ENCODE measurements at places on chromosomes 1 and 21.
A peak's percentile ranks its signal among the peaks of the same experiment; 100 is the strongest.

GRCh38 chr1:58975888-58976287, 192.0 kb upstream of the JUN start:
- no peaks in the 10 kb centered on the region for H3K27me3 ChIP-seq
- H3K4me3 ChIP-seq = no peak overlapping the region
- no peak for DNase-seq
- no peaks in the 10 kb centered on the region for H3K36me3 ChIP-seq
- no peak overlapping the region for H3K27ac ChIP-seq
- H3K4me1 ChIP-seq = no peaks in the 10 kb centered on the region

- H3K4me3 ChIP-seq = no peak overlapping the region
- no peaks in the 10 kb centered on the region for H3K27me3 ChIP-seq
- H3K27ac ChIP-seq = no peak overlapping the region
- DNase-seq = no peak
- peaks cover 9% of the 10 kb centered on the region for H3K36me3 ChIP-seq
Observed at GRCh38 chr1:28194326-28195035, 18.0 kb upstream of the PTAFR start.

GRCh38 chr1:14520514-14521163, 77.8 kb upstream of the KAZN start:
- no peaks in the 10 kb centered on the region for H3K4me1 ChIP-seq
- H3K27ac ChIP-seq = no peak overlapping the region
- DNase-seq = no peak
- no peak overlapping the region for H3K4me3 ChIP-seq

DNA sequence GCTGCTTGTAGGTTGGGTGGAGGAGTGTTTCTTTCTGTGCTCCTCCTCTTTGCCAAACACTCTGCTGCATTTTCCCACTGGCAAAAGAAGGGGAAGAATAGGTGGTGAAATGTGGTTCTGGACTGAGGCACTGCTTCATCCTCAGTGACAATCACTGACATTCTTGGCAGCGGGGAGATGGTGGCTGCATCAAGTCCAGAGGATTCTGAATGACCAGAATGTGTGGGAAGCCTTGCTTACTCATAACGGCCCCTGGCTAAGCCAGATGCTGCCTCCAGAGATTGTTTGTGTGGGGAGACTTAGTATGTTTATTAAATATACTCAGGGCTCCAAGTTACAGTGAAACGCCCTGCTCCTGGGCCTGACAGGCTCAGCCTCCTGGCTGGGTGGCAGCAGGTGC, 160.3 kb downstream of the CACNA1E start:
- H3K27me3 ChIP-seq = peaks cover 47% of the 10 kb centered on the region
- H3K4me1 ChIP-seq = peaks cover 5% of the 10 kb centered on the region
- no peak overlapping the region for H3K4me3 ChIP-seq
- no peak for DNase-seq
- no peak overlapping the region for H3K27ac ChIP-seq

DNA sequence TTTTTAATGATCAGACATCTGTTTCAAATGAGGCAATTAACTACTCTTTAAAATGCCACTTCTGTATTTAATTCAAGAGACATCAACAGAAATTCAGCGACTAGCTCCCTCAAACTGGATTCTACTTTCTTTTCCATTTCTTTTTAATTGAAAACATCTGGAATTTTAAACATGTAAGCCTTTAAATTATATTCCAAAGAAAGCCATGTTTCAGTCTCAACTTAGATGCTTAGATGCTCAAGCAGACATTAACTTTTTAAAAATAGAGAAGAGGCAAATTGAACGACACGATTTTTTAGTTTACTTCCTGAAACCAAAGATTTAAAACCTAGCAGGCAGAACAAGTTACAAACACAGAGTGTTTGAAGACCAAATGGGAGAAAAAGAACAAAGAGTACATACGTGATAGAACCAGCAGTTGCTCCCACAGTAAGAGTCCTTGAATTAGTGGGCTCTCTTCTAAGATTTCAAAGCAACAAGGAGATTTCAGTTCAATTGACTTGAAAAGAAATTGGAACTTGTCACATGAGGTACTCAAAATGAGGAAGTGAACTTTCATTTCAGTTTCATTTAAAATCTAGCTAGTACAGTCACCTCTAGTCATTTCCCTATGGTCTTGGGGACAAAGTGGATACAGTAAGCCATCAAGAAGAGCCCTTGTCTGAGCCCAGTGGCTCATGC, at the start of gene CTSS:
Gene CTSS, minus strand, starts transcription at position 483 of the 681 bp plus-strand sequence. CDS start 1,015 bp downstream, outside the sequence.
- H3K4me1 ChIP-seq = no peaks in the 10 kb centered on the region
- H3K4me3 ChIP-seq = no peak within 1 kb of the TSS
- H3K27me3 ChIP-seq = no peaks in the 10 kb centered on the region
- H3K27ac ChIP-seq = no peak within 1 kb of the TSS
- H3K36me3 ChIP-seq = no peaks in the 10 kb centered on the region

- H3K4me3 ChIP-seq = no peak overlapping the region
- H3K36me3 ChIP-seq = no peaks in the 10 kb centered on the region
- no peaks in the 10 kb centered on the region for H3K27me3 ChIP-seq
- H3K27ac ChIP-seq = no peak overlapping the region
- peak; percentile 19 for DNase-seq
- H3K4me1 ChIP-seq = no peaks in the 10 kb centered on the region
Observed at GRCh38 chr1:55702064-55702463, 486.9 kb upstream of the USP24 start.

DNA sequence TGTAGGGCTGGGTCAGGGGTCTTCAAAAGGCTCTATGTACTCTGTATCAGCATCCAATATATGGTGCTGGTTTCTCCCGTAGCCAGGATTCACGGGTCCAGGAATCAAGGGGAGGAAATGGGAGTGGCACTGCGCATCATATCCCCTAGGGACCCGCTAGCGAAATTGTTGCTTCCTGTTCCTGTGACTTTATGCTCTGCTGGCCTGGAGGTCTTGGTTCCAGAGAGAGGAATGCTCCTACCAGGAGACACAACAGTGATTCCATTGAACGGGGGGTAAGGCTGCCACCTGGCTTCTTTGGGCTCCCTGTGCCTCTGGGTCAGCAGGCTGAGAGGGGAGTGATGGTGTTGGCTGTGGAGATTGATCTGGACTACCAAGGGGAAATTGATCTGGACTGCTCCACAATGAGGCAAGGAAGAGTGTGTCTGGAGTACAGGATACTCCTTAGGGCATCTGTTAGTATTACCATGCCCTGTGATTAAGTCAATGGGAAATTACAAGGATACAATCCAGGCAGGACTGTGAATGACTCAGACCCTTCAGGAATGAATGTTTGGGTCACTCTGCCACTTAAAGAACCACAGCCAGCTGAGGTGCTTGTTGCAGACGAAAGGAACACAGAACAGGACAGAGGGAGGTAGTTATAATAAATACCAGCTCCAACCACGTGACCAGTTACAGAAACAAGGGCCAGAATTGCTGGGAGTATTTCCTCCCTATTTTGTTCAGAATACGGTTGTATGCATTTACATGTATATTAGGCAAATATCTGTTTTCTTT, 10.2 kb downstream of the SPSB1 start:
- H3K4me3 ChIP-seq = no peak overlapping the region
- peaks cover 60% of the 10 kb centered on the region for H3K4me1 ChIP-seq
- no peaks in the 10 kb centered on the region for H3K36me3 ChIP-seq
- peak; percentile 75 for DNase-seq

GRCh38 chr1:113657126-113657525, 102.2 kb downstream of the PHTF1 start:
- no peaks in the 10 kb centered on the region for H3K36me3 ChIP-seq
- no peaks in the 10 kb centered on the region for H3K27me3 ChIP-seq
- no peak for DNase-seq
- no peak overlapping the region for H3K4me3 ChIP-seq

- H3K4me1 ChIP-seq = no peaks in the 10 kb centered on the region
- H3K27ac ChIP-seq = no peak overlapping the region
- no peak for DNase-seq
- H3K36me3 ChIP-seq = no peaks in the 10 kb centered on the region
- peaks cover 17% of the 10 kb centered on the region for H3K27me3 ChIP-seq
- no peak overlapping the region for H3K4me3 ChIP-seq
Observed at GRCh38 chr1:230621324-230622030, 20.8 kb upstream of the COG2 start.

DNA sequence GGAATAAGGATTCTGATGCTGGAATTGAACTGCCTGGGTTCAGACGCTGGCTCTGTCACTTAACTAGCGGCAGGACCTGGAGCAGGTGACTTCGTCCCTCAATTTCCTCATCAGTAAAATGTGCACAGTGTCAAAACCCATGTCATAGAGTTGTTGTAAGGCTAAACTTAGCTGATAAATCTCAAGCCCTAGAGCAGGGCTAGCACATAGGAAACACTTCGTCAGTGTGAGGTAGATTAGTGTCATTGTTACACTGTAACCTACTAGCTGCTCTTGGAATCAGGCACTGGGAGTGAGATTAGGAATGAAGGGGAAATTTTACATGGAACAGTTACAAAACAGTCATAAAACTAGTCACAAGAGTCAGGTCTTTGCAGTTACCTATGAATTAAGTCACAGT, 56.1 kb upstream of the ANGPTL1 start:
- DNase-seq = no peak
- H3K4me3 ChIP-seq = no peak overlapping the region
- no peak overlapping the region for H3K27ac ChIP-seq

DNA sequence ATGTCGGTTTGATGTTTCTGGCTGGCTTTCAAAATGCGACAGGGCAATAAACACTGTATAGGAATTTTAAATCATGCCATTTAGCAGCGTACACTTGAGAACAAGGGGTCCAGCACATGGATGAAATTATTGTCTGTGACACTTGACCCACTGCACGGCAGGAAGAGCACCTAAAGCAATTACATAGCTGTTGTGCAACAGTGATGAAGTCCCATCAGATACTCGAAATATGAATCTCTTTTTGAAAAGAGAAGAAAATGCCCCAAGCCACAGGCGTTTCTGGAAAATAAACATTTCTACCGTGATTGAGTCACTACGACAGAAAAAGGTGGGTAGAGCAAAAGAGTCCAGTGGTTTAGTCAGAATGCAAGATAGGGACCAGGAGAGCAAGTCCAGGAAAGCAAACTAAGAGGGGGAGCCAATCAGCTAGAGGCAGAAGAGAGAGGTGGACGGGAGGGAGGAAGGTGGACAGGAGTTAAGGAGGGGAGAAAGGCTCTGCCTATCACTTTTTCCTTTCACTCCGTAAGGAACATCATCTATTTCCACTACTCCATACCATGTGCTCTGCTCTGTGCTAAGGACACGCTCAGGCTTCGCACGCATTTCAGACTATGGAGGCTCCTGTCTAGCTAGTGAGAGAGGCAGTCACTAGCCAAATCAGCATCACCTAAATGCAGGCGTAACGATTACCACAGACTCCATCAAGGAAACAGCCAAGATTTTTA, 6.4 kb downstream of the DSCAM start:
- H3K4me3 ChIP-seq = no peak overlapping the region
- H3K27me3 ChIP-seq = no peaks in the 10 kb centered on the region
- no peaks in the 10 kb centered on the region for H3K36me3 ChIP-seq
- H3K27ac ChIP-seq = no peak overlapping the region
- H3K4me1 ChIP-seq = no peaks in the 10 kb centered on the region
- no peak for DNase-seq

DNA sequence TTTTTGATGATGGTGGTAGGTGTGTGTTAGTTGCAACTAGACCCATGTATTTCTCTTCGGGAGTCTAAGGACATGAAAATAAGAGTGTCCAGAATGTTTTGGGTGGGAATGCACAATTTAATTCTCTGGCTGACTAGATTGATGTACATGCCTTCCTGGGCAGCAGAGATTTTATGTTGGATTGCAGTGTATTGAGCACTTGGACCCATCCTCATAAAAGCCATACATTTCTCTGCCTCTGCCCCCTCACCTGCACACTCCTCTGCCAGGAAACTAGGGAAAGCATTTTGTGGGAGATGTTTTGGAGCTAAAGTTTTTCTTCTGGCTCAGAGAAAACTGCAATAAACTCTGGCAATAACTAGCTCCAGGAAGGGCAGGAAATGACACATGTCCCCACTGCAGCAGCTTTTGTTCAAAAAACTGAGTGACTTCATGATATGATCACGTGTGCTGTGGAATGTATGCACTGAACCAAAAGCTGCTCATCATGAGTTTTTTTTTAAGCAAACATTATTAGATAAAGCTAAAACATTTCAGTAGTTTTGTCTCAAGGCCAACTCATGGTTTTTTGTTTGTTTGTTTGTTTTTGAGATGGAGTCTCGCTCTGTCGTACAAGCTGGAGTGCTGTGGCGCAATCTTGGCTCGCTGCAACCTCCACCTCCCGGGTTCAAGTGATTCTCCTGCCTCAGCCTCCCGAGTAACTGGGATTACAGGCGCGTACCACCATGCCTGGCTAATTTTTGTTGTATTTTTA, 17.6 kb downstream of the RIT1 start:
- peaks cover 27% of the 10 kb centered on the region for H3K4me1 ChIP-seq
- H3K27me3 ChIP-seq = no peaks in the 10 kb centered on the region
- H3K27ac ChIP-seq = peak overlapping the region; percentile 81
- DNase-seq = peak; percentile 27
- H3K4me3 ChIP-seq = no peak overlapping the region

GRCh38 chr1:100308777-100309176, 42.8 kb downstream of the RTCA start:
- no peak for DNase-seq
- no peaks in the 10 kb centered on the region for H3K4me1 ChIP-seq
- H3K27ac ChIP-seq = no peak overlapping the region
- H3K4me3 ChIP-seq = no peak overlapping the region
- H3K27me3 ChIP-seq = no peaks in the 10 kb centered on the region
- H3K36me3 ChIP-seq = no peaks in the 10 kb centered on the region

DNA sequence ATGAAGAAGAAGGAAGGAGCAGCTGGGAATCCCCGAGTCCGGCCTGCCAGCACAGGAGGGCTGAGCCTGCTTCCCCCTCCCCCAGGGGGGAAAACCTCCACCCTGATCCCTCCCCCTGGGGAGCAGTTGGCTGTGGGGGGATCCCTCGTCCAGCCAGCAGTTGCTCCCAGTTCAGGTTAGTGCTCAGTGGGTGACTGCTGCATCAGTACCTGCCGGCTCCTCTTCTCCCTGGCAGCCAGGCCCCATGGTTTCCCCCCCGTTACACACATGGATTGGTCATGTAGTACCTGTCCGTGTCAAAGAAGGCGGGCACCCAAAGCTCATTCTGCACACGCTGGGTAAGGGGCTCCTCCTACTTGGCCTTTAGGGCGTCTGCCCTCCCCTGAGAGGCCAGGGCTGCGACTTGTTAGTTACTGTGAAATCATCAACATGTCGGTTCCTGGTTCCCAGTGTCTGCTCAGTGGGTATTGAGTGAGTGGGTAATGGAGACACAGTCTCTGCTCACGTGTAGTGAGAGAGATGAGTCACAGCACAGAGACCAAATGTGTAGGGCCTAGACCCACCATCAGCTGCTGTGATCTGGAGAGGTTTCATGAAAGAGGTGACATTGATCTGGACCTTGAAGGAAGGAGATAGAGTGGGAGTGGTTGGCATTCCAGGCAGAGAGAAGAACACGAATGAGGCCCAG, 11.5 kb downstream of the NECAP2 start:
- H3K36me3 ChIP-seq = peaks cover 37% of the 10 kb centered on the region
- DNase-seq = no peak
- H3K4me3 ChIP-seq = no peak overlapping the region
- H3K4me1 ChIP-seq = no peaks in the 10 kb centered on the region
- H3K27me3 ChIP-seq = no peaks in the 10 kb centered on the region
